Temporal lobe (tissue), 4 donors: ENCODE measurements at places on chromosomes 16 and 17. TPM values are rescaled to one million over a fixed set of nuclear protein-coding genes. Genes with fewer than 3 reads are reported as not detected.

Gene SLC5A11
- total RNA-seq: not detected

Gene PTGES3L
- total RNA-seq: 1.5 TPM

Gene KATNB1
- total RNA-seq: 34.4 TPM

Gene C17orf78
- total RNA-seq: not detected

Gene HSBP1
- total RNA-seq: 70.6 TPM
